HepG2 (cell line): ENCODE measurements at places on chromosomes 11 and 22.

DNA sequence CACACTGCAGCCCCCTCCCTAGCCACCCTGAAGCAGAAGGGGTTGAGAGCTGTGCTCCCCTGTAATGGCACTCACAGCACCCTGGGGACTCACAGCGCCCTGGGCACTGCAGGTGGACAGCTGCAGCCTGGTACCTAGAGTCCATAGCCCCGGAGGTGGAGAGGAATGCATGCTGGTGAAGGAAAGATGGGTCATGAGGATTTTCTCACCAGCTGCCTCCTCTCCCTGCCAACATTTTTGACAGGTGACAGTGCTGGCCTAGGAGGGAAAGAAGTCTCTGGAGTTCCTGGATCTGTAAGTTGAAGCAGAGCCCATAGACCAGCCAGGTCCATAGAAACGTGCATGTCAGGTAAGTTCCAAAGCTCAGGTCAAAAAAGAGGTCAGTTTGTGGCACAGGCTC is 330.5 kb downstream of the TENM4 start:
- H3K27ac ChIP-seq: no peak overlapping the region
- no peaks in the 10 kb centered on the region for H3K4me1 ChIP-seq
- H3K36me3 ChIP-seq: no peaks in the 10 kb centered on the region
- H3K4me3 ChIP-seq: no peak overlapping the region

DNA sequence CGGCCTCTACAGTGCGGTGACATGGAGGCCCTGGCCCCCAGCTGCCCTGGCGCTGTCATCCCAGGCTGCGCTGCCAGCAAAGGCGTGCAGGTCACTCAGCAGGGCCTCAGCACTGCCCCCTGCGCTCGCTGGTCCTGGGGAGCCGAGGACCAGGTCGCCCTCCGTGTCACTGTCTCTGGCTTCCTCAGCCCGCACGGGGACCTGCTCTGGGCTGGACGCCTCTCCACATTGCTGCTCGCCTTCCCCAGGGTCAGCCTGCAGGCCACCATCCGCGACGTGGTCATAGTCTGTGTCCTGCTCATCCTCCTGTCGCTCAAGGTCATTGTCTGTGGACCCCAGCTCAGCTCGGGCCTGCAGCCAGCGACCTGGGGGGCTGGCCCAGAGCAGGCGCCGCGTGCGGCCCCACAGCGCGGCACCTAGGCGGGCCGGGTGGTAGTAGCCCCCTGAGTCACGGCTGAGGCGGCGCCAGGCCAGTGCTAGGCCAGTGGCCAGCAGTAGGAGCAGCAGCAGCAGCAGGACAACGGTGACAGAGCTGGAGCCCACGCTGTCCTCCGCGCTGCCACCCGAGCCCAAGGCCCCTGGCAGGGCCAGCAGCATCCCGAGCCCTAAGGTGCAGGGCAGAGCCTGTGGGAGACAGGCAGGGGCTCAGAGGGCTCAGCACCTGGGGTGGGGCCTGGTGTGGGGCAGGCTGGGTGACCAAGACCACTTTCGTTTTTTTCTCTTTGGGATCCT is 1.6 kb downstream of the PTPRCAP start:
- no peak for DNase-seq
- no peaks in the 10 kb centered on the region for H3K4me1 ChIP-seq
- H3K36me3 ChIP-seq: peaks cover 15% of the 10 kb centered on the region
- no peak overlapping the region for H3K27ac ChIP-seq

GRCh38 chr22:41697126-41697775 is 2.1 kb upstream of the MEI1 start:
- no peaks in the 10 kb centered on the region for H3K36me3 ChIP-seq
- H3K4me1 ChIP-seq: peaks cover 16% of the 10 kb centered on the region
- peak; percentile 81 for DNase-seq
- peak overlapping the region; percentile 66; the same call in 1 of the 2 replicates for H3K4me3 ChIP-seq
- no peaks in the 10 kb centered on the region for H3K27me3 ChIP-seq

GRCh38 chr11:68698993-68699392 is 14.6 kb downstream of the GAL start:
- no peaks in the 10 kb centered on the region for H3K4me1 ChIP-seq
- H3K4me3 ChIP-seq: no peak overlapping the region
- H3K36me3 ChIP-seq: no peaks in the 10 kb centered on the region
- DNase-seq: no peak

DNA sequence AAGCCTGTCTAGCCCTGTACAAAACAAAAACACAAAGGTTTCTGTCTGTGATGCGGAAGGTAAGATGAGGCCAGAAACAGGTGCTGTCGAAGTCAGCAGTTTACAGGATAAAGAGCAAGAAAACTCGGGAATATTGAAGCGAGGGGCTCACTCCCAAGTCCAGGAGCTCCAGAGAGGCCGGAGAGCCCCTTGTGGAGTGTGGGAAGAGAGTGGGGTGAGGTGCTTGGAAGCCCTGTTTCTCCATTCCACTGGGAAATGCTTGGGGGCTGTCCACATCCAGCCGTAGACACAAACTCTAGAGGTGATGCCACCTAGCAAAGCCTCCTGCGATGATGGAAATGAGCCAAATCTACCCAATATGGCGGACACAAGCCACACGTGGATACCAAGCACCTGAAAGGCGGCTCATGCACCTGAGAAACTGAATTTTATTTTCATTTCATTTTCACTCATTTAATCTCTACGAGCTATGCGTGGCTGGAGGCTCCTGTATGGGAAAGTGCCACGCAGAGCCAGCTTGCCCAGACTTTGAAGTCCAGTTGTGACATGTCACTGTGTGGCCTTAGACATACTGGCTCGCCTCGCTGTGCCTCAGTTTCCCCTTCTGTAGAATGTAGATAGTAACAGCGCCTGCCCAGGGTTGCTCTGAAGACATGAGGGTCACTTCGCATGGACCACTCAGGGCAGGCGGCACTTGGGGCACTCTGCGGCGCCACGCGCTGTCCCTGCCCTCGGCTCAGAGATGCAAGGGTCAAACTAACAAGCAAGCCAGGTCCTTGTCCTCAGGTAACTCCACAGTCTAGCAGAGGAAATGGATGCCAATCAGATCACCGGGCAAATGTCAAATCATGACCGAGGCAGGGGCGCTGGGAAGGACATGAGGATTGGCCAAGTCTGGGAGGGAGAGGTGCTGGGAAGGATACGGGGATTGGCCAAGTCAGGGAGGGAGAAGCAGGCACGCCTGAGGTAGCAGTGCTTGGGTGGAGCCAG is 684.7 kb downstream of the TBC1D22A start:
- no peaks in the 10 kb centered on the region for H3K36me3 ChIP-seq
- H3K27ac ChIP-seq: no peak overlapping the region
- no peak for DNase-seq

GRCh38 chr22:19169947-19170318 is 8.6 kb downstream of the SLC25A1 start:
- peaks cover 53% of the 10 kb centered on the region for H3K4me1 ChIP-seq
- DNase-seq: no peak
- H3K27me3 ChIP-seq: peaks cover 7% of the 10 kb centered on the region
- H3K36me3 ChIP-seq: no peaks in the 10 kb centered on the region

DNA sequence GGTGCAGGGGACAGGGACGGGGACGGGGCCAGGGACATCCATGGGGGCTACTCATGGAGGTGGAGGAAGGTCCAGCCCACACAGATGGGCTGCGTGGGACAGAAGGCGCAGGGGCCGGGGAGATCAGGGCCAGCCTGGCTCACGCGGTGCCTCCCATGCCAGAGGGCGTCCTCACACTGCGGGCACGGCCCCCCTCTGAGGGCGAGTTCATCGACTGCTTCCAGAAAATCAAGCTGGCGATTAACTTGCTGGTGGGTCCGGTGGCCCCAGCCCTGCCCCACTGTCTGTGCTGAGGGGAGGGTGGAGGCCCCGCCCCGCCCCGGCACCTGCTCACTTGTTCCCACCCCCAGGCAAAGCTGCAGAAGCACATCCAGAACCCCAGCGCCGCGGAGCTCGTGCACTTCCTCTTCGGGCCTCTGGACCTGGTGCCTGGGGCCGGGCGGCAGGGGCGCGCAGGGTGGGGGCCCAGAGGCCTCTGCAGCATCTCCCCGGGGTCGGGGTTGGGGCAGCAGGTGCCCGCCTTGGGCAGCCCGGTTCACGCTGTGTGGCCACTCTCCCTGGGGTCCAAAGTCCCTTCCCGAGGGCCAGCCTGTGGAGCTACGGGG is 15.8 kb downstream of the EPS8L2 start:
- H3K27ac ChIP-seq: no peak overlapping the region
- H3K36me3 ChIP-seq: peaks cover 54% of the 10 kb centered on the region
- H3K4me1 ChIP-seq: 0 out of 2 replicates have a peak, but pooled peaks cover 10% of the 10 kb centered on the region
- H3K27me3 ChIP-seq: no peaks in the 10 kb centered on the region
- H3K4me3 ChIP-seq: no peak overlapping the region
- no peak for DNase-seq

GRCh38 chr11:86197448-86197847 is 47.1 kb upstream of the EED start:
- peaks cover 9% of the 10 kb centered on the region; the same call in 1 of the 2 replicates for H3K4me1 ChIP-seq
- no peaks in the 10 kb centered on the region for H3K27me3 ChIP-seq
- H3K27ac ChIP-seq: no peak overlapping the region

DNA sequence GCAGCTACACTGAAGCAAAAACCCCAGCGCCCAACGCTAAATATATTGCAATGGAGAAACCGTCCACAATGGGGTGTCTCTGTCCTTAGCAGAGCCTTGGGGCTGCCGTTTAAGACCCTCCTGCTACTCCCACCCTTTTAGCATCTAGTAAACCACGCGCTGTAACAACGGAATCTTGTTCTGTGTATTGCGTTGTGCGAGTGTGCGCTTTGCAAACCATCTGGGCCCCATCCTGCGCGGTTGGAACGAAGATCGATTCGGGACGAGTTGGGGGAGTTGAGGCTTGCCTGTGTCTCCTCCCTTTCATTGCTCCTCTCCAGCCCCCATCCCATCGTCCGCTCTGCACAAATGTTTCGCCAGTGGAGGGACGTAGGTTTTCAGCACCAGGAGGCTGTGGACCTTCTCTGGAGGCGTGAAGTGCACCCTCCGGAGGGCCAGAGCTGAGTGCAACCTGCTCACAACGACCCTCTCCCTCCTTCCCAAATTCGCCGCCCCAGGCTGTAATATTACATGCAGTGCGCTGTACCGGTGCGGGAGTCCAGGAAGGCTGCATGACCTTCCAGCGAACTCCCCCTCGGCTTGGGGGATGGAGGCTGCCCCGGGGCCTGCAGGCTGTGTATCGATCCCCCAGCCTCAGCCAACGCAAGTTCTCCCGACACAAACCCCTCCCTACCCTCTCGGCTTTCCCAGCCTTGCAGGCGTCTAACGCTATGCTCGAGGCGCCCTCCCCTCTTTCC is 1.6 kb upstream of the KMT2A start:
- peak overlapping the region; percentile 87 for H3K27ac ChIP-seq
- peaks cover 47% of the 10 kb centered on the region for H3K4me1 ChIP-seq
- no peak for DNase-seq
- H3K36me3 ChIP-seq: no peaks in the 10 kb centered on the region

DNA sequence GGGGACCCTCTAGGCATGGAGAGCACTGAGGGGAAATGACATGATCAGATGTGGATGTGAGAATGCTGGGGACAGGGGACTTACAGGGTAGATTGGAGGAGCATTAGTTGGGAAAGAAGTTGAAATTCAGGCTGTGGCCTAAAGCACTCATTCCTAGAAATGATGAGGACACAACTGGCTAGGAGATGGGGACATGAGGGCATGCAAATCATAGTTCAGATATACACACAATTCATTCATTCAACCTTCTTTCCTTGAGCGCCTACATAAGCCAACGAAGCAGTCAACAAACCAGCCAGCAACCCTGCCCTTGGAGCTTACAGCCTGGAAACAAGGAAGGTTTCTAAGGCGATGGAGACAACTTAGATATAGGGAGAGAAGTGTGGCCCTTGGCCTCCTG is 14.2 kb downstream of the CSF2RB start:
- H3K4me3 ChIP-seq: no peak overlapping the region
- H3K4me1 ChIP-seq: no peaks in the 10 kb centered on the region
